ENCODE measurements at places on chromosomes 5 and 9.

GRCh38 chr5:32949286-32949970 is 238.3 kb downstream of the NPR3 start:
- no peak for DNase-seq

DNA sequence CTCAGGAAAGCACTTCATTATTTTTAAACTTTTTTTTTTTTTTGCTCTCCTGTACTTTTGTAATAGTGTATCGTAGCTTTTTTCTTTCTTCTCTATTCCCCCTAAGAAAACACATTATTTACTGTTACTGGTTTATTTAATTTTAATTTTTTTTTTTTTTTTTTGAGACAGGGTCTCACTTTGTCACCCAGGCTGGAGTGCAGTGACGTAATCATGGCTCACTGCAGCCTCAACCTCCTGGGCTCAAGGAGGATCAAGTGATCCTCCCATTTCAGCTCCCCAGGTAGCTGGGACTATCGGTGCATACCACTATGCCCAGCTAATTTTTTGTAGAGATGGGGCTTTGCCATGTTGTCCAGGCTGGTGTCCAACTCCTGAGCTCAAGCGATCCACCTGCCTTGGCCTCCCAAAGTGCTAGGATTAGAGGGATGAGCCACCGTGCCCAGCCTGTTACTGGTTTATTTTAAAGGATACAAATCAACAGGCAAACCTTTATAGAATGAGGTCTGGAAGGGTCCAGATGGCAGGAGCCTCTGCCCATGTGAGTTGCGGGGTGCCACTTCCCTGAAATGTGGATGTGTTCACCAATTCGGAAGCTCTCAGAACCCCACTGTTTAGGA is 49.0 kb upstream of the TNFSF15 start:
- no peak for DNase-seq

DNA sequence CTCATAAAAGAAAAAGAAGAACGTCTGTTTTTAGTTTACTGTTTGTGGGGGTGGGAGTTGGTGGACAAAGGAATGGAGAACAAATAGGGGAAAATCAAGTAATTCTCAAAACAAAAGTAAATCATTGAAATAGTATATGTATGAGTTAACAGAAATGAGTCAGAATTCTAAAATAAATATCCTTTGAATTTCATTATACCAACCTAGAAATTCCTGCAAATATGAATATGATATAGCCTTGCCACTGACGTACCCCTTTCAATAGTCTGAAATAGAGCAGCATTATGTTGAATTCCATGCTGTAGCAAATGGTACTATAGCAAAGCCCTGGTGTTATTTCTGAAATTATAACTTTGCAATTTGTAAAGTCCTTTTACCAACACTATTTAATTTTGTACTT is 29.6 kb upstream of the DTWD2 start:
- no peak for DNase-seq

GRCh38 chr5:87541033-87541432 is 128.3 kb upstream of the CCNH start:
- DNase-seq = peak; percentile 23

Measured in SHP77 (cell line).